ENCODE measurements at places on chromosomes 6 and 20.

DNA sequence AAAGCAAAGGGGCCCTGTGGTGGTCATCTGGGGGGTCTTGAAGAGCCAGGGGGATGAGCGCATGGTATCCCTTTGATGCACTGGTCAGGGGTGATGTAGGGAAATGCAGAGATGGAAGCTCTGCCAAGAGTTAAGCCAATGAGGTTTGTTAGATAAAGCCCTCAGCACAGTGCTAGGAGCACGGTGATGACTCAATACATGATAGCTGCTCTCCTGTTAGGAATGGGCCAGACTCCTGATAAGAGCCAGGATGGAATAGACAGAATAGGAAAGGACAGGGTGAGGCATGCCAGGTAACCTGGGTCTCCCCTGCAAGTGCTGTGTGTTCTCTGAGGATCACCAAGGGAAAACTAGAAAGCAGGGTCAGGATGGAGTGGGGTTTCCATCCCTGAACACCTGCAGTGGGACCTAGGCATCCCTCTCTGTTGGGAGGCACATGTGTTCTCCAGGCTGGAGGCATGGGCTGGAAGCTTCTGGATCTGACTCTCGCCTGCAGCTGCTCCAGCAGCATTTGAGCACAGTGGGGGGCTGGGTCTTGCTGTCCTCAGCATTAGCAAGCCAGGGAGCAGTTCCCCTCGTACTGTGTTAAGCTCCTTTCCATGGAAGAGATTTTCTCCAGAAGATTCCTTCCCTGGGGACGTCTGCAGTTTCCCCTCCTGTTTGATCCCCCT lies 71.8 kb upstream of the TIAM2 start:
- no peak for DNase-seq

DNA sequence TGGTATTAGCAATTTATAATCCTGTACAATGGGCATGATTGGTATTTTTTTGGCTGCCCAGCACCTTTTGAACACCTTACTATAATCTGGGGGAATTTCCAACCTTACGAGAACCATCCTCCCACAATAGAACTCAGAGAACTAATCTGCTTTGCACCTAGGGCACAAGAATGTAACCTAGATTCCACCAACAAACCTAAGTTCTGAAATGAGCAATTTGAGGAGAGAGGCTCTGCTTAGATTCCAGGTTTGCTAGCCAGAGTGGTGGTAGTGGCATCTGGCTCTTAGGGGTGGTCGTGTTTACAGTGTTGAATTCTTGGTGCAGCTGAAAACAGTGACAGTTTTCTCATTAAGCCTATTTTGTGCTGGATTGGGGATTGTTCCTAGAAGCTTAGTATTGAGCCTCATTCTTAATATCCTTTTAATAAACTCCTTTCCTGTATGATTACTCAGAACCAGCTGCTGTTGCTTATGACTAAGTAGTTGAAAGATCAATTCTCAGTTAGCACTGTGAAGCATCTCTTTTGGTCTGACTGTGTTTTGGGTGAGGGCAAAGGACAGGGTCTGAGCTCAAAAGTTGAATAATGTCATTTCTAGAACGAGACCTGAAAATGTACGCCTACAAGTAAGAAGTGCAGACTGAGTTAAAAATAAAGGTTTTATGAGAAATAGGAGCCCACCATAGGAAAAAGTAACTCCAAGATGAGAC lies 385.6 kb downstream of the CDKAL1 start:
- DNase-seq: no peak

- DNase-seq: no peak
These were observed 15.3 kb downstream of the TCFL5 start for GRCh38 chr20:62846166-62846890.

DNA sequence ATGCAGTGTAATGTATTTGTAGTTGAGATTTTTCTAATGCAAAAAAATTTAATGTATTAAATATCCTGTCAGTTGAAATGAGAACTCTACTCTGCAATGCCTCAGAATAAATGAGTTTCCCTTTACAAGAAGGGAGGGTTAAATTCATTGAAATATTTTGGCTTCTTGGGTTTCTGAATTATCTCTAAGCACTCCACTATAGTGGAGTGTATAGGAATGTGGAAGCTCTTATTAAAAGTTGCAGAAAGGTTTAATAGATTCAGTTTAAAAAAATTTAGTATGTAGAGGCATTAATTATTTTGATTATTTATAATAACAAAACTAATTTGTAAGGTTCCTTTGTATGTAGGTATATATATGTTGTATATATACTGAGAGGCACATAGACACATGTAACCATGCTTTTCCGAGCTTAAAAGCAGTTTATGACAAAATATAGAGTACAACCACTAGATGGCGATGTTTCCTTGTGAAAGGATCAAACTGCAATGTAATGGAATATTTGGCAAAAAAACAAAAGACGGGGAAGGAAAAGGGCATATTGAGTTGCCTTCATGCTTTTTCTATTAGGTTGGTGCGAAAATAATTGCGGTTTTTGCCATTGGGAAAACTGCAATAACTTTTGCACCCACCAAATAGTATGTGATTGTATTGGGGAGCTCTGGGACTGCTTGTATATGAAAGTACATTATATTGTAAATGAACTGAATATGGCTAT lies 144.2 kb downstream of the MYO6 start:
- DNase-seq: no peak

Measured in hypothalamus (tissue), 51 donors.